Bone marrow (tissue), 2 donors: ENCODE measurements at places on chromosomes 16 and 17.

DNA sequence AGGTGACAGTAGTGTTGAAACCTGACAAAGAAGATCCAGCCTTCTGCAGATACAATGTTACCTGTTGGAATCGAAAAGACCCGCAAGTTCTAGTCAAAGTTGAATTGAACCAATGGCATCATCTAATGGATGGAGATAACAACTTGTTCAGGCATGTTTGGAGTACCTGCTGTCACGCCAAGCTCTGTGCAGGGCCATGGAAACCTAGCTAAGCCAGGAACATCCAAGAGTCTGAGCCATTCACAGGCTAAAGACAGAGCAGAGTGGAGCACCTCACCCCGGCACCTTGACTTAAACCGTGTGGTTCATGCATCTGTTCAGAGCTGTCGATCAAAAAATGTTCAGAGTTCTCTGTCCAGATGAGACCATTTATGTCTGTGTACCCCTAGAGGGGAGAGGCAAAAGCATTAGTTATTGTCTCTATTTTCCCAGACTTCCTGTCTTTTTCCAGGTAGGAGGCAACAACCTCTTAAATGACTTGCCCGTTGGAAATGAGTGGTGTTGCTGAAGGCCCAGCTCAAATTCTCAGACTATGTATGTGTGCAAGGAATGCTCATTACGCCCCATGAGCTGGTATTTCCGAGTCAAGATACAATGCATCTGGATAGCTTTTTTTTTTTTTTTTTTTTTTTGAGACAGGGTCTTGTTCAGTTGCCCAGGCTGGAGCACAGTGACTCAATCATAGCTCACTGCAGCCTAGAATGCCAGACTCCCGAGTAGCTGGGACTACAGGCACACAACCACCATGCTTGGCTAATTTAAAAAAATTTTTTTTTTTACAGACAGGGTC, 44.9 kb upstream of the XYLT1 start:
- DNase-seq, result no peak

GRCh38 chr17:8923762-8924161, 41.7 kb downstream of the PIK3R5 start:
- DNase-seq, result no peak

- DNase-seq, result no peak
These were observed 30.7 kb downstream of the PRKAR1A start for GRCh38 chr17:68542698-68543463.

DNA sequence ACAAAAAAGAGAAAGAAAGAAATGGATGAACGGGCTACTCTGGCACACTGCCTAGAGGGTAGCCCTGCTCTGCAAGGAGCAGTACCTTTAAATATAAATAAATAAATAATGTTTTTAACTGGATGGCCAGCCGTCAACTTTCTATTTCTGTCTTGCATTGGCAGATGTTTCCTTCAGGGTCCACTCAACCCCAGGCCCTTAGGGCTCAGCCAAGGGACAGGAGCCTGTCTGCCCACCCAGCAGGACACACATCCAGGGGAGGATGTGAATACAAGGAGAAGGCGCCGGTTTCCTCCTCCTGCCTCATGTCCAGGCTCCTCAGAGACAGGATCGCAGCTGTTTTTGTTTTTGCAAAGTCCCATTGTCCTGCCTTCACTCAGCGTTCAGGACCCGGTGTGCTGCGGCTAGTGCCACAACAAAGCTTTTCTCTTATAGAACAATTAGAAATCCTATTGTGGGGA, 22.6 kb downstream of the TTYH2 start:
- no peak for DNase-seq

DNA sequence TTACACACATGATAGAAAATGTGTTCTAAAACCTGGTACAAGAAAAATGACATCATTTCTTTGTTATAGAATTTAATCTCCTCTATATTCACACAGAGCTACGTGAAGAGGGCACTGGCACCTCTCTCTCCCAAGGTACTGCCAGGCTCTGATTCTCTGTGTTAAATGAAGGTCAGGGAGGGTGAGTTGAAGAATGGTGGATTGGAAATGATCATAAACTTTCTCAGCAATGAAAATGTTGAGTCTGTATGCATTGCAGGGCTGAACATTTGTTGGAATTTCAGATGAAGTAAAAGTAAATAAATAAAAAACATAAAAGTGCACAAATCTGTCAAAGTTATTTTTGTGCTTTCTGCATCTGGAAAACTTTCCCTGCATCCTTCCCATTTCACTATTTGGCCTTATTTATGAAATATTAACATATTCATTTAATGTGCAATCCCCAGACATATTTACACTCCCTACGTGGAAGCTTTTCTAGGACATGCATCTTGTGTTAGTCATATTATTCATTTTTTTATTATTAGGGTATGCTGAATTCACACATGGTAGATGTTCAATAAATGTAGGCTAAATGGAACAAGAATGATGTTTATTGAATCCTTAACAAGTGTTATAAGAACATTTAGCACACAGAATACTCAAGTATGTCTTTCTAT, 810.3 kb upstream of the CDH8 start:
- no peak for DNase-seq

GRCh38 chr16:82728901-82729300, 102.1 kb downstream of the CDH13 start:
- no peak for DNase-seq

GRCh38 chr17:75261336-75262111, at the start of the genes GGA3 and MRPS7:
GGA3 (minus strand) TSS chr17:75261606; CDS start chr17:75261587, 19 bp downstream.
MRPS7 (plus strand) TSS chr17:75261879; CDS start chr17:75261901, 22 bp downstream.
- DNase-seq, result peak; percentile 94
